ENCODE measurements at places on chromosomes 4 and X.

DNA sequence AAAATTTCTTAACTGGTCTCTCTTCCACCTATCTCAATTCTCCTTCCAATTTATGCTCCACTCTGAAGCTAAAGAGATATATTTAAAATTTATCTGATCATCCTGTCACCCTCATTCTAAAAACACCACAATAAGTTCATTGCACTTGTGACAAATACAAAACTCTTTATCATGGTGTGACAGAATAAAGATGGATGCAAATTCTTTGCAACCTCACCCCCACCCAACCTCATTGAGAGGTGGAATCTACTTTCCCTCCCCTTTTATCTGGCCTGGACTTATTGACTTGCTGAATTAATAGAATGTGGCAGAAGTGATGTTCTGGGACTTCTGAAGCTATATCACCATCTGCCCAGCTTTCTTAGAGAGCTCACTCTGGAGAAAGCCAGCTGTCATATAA lies 46.5 kb downstream of the IDS start:
- no peak for DNase-seq

- no peak for DNase-seq
Observed at GRCh38 chr4:41921476-41921875, 13.8 kb upstream of the TMEM33 start.

DNA sequence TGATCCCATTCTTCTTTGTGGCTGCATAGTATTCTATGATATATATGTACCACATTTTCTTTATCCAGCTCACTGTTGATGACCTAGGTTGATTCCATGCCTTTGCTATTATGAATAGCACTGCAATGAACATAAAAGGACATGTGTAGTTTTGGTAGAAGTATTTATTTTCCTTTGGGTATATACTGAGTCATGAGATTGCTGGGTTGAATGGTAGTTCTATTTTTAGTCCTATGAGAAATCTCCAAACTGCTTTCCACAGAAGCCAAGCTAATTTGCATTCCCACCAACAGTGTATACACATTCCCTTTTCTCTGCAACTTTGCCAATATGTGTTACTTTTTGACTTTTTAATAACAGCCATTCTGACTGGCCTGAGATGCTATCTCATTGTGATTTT lies 278.3 kb downstream of the PCDH18 start:
- DNase-seq = no peak

DNA sequence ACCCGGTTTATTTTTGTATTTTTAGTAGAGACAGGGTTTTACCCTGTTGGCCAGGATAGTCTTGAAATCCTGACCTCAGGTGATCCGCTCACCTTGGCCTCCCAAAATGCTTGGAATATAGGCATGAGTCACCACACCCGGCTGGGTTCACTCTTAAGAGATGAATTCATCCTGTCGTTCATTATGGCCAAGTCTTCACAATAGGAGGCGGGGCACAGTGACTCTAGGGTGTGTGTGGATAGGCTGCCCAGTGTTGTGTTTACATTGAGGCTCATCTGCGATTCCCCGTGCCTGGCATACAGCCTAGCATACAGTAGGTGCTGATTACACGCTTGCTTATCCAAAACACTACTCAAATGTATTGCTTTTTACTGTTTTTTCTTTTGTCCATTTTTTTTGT lies 41.3 kb upstream of the IGFBP7 start:
- DNase-seq = no peak

DNA sequence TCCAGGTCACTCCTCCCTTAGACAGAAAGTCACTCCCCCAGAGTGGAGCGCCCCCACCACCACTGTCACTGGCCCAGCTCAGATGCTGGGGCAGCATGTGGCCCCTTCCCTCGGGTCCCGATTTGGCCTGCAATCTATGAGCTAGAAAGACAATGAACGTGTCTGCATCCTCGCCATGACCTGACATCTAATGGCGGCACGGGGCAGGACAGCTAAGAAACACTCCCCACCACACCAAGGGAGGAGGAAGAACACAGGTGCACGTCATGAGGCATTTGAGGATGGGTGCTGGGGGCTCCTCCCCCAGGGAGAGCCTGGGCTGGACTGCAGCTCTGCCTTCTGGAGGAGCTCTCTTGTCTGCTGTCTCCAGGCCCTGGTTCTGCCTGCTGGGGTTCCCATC lies 8.7 kb downstream of the RNF212 start:
- no peak for DNase-seq
